Lung microvascular endothelial cell (primary cell): ENCODE measurements at places on chromosomes 7 and 10. TPM values are rescaled to one million over a fixed set of nuclear protein-coding genes. Genes with fewer than 3 reads are reported as not detected.

SH2D4B gene
- total RNA-seq: under 0.01 TPM in 1 of 2 replicates, not detected in the other

SEMA3D gene
- 7.0 and 18.8 TPM in 2 replicates for total RNA-seq

SLC16A12 gene
- not detected in 2 replicates for total RNA-seq

TEX36 gene
- total RNA-seq: not detected in 2 replicates

AP1S1 gene
- 110 and 155 TPM in 2 replicates for total RNA-seq

HERC4 gene
- total RNA-seq: 26.4 and 35.1 TPM in 2 replicates

GRCh38 chr10:133245439-133246235 is 8.0 kb downstream of the VENTX start:
- DNase-seq: no peak

- DNase-seq: no peak
These were observed 105.7 kb upstream of the INHBA start for GRCh38 chr7:41808541-41808940.

- DNase-seq: no peak
These were observed 696.4 kb downstream of the INHBA start for GRCh38 chr7:41006306-41006995.

DNA sequence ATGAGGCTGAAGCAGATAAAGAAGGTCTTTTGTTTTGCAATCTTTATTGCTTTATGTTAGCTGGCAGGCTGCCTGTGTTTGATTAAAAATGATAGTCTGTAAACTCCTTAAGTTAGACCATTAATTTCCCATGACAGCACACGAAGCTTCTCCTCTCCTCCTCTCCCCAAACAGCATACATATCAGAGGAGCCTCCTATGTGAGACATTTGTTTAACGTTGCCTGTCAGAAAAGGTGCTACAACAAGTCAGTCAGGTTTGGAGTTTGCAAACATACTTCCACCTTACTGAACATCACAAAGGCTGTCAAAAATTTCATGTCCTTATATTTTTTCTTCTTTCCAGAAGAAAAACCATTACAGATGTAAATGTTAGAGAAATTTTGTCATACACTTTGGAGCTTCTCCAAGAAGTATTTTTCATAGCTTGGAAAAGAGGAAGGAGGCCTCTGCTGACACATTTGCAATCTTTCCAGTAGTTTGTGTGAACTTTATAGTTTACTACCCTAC is 393.1 kb downstream of the EXOC4 start:
- peak; percentile 23 for DNase-seq

DNA sequence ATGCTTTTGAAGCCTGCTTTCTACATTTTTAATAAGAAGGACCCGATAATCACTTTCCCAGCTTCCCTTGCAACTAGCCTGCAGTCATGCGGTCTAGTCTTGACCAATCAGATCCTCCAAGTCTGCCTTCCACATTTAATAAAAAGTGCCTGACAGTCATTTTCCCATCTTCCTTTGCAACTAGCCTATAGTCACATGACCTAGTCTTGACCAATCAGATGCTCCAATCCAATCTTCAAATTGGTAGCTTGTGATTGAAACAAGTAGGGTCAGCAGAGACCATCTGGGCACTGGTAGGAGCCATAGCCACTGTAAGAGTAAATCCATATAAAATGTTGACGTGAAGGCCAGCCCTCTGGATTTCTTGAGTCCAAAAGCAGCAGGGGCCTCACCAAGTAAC is 80.0 kb downstream of the NPTX2 start:
- no peak for DNase-seq
